ENCODE measurements at places on chromosomes 11 and 22.

GRCh38 chr11:112961146-112961668 is at the start of gene NCAM1:
Gene NCAM1 (plus strand): TSS chr11:112961420.
- peak; percentile 20 for DNase-seq

DNA sequence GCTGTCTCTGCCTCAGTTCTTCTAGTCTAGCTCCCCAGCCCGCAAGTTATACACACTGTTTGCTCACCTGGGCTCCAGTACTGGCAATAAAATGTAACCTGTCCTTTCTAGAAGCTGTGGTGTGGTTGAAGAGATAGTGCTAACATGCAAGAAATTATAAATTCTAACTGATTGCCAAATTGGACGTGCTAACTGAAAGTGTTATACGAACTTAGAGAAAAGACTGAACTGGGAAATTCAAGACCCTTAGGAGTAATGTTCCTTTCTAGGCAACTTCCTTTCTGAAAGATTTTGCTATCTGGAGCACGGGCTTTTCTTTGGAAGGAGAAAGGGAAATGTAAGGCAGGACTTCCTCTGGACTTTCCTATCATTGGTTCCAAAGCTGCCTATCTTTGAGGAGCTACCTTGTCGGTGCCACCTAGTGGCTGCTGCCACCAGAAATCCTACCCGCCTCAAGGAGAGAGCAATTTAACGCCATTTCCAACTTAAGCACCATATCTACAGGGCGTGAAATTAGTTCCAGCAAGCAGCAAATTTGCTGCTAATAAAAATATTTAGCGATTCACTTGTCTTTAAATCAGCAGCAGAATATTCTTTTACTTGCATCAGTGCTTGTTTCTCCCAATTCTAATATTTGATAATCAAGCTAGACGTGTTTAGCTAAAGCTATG is 12.7 kb upstream of the TMEM218 start:
- peak; percentile 40 for DNase-seq

GRCh38 chr22:32501836-32502752 is 27.5 kb downstream of the FBXO7 start:
- no peak for DNase-seq

DNA sequence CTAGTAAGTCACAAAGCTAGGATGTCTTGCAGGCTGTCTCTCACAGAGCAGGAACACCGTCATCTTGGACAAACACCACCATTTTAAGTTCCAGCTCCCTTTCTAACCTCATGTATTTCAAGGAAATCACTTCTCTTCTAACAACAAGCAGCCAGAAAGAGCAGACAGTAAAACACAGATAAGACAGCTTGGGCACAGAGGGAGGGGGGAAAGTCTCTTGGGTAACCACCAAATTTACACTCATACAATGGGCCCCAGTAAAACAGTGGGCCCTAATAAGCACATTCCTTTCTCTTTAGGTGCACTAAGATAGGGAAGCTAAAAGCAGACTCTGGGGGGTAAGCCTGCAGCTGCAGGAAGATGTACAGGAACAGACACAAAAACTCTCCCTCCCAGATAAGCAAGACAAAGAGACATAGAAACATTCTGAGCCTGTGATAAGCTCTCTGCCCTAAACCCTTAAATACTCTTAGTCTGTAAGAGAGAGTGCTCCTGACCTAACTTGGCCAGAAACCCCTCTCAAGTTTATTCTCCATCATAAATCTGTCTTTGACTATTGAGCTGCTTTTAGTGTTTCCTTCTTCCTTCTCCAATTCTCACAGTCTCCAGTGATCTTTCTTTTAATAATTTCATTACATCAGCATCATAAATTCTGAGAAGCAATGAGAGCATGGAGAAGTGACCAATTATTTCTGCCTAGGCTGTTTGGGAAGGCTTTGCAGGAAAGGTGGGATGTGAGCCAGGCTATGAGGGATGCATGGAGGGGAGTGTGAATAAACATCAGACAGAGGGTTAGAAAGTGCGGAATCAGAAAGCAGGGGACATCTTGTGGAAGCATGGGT is 7.4 kb downstream of the OR10D3 start:
- DNase-seq: no peak

DNA sequence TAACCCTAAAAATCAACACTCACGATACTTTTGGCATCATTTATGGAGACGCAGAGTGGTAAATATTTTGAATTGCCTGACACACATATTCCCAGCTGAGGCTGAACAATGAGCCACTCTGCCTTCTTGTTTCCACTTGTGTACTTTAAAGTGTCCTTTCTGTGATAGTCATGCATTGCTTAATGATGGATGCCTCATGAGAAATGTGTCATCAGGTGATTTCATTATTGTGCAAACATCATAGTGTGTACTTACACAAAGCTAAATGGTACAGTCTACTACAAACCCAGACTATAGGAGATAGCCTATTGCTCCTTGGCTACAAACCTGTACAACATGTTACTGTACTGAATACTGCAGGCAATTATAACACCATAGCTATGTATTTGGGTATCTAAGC is 44.2 kb downstream of the MRE11 start:
- DNase-seq: no peak

GRCh38 chr11:119388103-119388502 is 6.6 kb upstream of the USP2 start:
- DNase-seq: no peak

DNA sequence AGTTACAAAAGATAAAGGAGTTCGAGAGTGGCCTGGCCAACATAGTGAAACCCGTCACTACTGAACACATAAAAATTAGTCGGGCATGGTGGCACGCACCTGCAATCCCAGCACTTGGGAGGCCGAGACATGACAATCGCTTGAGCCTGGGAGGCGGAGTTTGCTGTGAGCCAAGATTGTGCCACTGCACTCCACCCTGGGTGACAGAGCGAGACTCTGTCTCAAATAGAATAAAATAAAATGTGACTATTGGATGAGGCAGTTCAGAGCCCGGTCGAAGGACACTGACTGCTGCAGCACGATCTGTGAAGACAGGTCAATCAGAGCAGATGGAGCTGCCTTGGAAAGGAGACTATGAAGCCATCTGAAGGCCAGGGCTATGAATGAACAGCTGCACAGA is 37.7 kb upstream of the ANO1 start:
- DNase-seq: no peak

DNA sequence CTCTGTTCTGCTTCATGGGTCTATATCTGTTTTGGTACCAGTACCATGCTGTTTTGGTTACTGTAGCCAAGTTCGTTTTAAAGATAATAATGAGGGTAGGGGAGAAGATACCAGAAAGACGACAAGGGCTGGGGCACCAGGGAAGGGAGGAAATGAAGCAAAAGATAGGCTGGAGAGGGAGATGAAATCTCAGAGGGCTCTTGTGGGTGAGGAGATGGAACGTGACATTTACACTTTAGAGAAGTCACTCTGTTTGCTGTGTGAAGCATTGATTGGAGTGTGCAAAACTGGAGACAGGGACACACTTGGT is 33.5 kb downstream of the OR4D9 start:
- no peak for DNase-seq

DNA sequence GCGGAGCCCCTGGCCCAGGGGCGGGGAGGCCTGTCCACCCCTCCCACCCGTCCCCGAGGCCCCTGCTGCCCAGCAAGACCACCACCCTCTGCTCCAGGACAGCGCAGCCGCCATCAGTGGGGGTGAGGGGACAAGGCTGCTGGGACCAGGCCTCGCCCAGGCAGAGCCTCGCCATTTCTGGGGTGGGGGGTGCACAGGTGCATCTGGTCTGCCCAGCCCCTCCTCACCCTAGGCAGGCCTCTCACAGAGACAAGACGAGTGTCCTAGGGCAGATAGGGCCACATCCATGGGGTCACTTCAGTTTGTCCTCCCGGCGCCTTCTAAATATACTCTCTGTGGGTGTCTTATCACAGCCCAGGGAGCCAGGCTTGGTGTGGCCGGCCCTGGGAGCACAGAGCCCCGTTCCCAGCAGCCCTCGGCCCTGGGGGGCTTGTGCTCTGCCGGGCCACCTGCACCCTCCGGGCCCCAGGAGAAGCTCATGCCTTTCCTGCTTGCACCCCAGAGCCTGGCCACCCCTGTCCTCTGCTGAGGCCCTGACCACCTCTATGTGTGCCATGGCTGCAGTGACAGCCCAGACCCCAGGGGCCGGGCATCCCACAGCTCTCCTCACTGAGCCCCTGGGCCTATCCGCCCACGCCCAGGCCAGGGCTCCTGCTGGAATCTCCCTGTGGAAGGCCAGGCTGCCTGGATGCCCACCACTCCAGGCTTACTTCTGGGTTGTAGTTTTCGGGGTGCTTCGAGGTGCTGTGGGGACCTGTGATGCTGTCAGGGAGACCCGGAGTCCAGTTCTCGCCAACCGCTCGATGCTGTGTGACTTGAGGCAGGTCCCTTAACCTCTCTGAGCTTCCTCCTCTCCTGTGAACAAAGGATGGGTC is 70.8 kb downstream of the KCNQ1 start:
- DNase-seq: no peak

DNA sequence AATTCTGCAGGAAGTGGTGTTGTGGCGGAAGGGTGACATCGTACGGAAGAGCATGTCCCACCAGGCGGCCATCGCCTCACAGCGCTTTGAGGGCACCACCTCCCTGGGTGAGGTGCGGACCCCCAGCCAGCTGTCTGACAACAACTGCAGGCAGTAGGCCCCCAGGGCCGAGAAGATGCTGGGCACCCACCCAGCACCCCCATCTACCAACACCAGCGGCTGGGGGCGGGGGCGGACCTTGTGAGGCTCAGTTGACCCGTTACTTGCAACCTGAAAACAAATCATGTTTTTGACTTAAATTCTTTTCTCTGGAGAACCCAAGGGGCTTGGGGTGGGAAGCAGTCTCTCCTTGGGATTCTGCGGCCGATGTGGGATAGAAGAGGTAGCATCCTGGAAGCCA is 7.7 kb downstream of the THYN1 start:
- no peak for DNase-seq

DNA sequence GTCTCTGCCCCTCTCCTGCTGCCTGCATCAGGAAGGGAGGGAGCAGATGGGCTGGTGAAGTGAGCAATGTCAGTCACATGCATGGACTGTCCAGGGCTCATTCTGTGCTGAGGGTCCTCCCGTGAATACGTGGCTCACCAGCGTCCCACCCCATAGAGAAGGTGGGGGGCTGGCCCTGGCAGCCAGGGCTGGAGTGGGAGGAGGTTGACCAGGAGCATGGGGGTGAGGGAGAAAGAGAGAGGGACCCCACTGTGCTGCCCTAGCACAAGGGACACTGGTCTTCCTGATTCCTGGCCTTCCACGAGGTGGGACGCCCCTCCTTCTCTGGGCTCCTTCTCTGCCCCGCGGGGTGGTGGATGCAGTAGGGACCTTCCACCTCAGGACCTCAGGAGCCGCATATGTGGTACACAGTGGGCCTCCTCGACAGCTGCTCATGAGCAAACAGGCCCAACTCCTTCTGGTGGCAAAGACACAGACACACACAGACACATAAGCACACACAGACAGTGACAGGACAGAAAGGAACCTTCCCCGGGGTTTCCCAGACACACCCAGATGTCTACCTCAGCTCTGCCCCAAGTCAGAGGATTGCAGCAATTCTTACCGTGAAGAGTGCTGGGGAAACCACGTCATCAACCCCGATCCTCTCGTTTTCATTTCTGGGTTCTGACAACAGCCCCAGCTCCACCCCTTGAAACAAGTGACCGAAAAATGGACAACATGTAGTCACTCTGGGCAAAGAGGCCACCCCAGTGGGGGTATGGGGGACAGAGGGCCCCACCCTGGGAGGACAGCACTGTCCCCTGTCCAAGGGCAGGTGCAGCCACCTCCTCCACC is 3.6 kb upstream of the APOBEC3A start:
- DNase-seq: no peak

- DNase-seq: no peak
Measured at GRCh38 chr11:34344410-34344767, 13.4 kb downstream of the ABTB2 start.

GRCh38 chr11:2186669-2187279 is 15.2 kb upstream of the TH start:
- no peak for DNase-seq

- DNase-seq: no peak
Measured at GRCh38 chr11:130762638-130763037, 153.6 kb downstream of the SNX19 start.

DNA sequence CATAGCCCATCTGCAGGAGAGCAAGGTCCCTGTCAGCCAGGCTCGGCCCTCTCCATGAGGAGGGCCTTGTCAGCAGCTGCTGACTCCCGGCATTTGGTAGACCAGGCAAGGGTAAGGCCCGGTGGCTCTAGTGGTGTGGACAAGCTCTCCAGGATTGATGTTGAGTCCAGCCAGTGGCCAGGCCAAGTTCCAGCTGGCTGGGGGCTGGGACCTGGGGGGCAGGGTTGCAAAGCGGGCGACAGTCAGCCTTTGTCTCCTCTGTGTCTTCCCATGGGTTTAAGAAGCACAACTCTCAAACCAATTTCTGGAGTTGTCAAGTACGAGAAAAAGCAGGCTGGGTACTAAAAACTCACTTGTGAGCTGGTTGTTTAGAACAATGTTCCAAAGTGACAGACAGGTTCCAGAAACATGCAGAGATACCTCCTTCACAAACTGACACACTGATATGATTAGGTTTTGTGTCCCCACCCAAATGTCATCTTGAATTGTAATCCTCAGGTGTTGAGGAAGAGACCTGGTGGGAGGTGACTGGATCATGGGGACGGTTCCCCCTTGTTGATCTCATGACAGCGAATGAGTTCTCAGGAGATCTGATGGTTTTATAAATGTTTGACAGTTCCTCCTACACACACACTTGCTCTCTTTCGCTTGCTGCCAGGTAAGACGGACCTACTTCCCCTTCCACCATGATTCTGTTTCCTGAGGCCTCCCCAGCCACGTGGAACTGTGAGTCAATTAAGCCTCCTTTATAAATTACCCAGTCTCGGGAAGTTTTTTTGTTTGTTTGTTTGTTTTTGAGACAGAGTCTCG is 52.3 kb upstream of the SERPIND1 start:
- no peak for DNase-seq

DNA sequence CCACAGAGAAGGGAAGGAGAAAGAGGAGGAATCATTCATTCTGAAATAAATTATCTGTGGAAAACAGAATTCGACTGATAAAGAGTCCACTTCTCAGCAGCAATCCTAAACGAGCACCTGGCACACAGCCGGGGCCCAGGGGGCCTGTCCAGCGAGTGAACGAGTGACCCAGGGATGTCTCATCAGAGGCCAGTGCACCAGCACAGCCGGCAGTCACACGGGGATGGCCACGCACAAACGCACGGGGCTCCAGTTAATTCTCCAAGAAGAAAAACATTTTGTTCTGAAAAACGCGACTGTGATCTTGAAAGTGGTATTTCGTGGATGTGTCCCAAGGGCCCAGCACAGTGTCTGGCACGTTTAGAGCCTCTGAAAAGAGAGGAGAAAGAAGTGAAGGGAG is 154.6 kb downstream of the BRD1 start:
- no peak for DNase-seq

DNA sequence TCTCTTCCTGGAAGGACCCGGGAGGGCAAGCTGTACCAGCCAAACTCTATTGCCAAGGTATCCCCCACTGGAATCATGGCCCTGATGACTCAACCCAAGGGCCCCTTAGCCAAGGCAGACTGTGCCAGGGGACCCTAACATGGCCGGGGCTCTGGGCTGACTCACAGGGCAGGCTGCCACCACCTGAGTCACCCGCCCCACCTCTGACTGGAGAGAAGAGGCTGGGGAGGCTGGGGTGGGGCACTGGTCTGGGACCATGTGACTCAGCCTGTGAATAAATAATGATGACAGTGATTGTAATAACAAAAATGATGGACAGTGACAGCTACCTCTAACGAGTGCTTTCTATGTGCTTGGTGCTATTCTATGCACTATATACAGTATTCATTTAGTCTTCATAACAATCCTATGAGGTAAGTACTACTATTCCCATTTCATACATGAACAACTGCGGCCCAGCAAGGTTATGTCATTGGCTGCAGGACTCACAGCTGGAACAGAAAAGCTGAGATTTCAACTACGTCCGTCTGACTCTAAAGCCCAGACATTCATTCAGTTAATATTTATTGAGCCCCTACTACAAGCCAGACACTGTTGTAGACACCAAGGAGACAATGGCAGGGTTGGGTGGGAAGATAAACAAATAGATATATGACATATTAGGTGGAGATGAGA is 84.2 kb downstream of the FBXO7 start:
- DNase-seq: peak; percentile 70
